WTC11 (cell line): ENCODE measurements at places on chromosomes 6 and 20.

GRCh38 chr6:56938649-56939191, 16.2 kb upstream of the BEND6 start:
- H3K4me3 ChIP-seq = no peak overlapping the region
- H3K27ac ChIP-seq = no peak overlapping the region
- H3K36me3 ChIP-seq = peaks cover 7% of the 10 kb centered on the region
- DNase-seq = no peak
- no peaks in the 10 kb centered on the region for H3K4me1 ChIP-seq

DNA sequence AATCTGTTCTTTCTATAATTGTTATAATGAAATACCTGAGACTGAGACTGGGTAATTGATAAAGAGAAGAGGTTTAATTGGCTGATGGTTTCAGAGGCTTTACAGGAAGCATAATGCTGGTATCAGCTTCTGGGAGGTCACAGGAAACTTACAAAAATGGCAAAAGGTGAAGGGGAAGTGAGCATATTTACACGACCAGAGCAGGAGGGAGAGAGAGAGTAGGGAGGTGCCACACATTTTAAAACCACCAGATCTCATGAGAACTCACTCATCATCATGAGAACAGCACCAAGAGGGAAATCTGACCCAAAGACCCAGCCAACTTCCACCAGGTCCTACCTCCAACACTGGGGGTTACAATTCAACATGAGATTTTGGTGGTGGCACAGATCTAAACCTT, 2.6 kb upstream of the SIRPB1 start:
- DNase-seq = no peak
- no peak overlapping the region for H3K4me3 ChIP-seq
- H3K27ac ChIP-seq = no peak overlapping the region
- H3K36me3 ChIP-seq = peaks cover 7% of the 10 kb centered on the region; the same call in 1 of the 2 replicates
- peaks cover under 1% of the 10 kb centered on the region; the same call in 1 of the 2 replicates for H3K27me3 ChIP-seq

GRCh38 chr20:43831481-43832065, 83.1 kb upstream of the TOX2 start:
- H3K27ac ChIP-seq = no peak overlapping the region
- no peaks in the 10 kb centered on the region for H3K4me1 ChIP-seq
- no peak for DNase-seq
- H3K27me3 ChIP-seq = peaks cover 4% of the 10 kb centered on the region; the same call in 1 of the 2 replicates
- no peaks in the 10 kb centered on the region for H3K36me3 ChIP-seq

- no peak for DNase-seq
- H3K4me1 ChIP-seq = peaks cover 39% of the 10 kb centered on the region
- H3K27me3 ChIP-seq = no peaks in the 10 kb centered on the region
Measured at GRCh38 chr6:54860132-54860531, 13.6 kb downstream of the FAM83B start.

- H3K4me1 ChIP-seq = peaks cover 17% of the 10 kb centered on the region
- H3K27ac ChIP-seq = no peak overlapping the region
- H3K27me3 ChIP-seq = no peaks in the 10 kb centered on the region; the same call in 1 of the 2 replicates
- H3K4me3 ChIP-seq = no peak overlapping the region
- DNase-seq = no peak
Measured at GRCh38 chr6:167296293-167296690, 5.2 kb downstream of the UNC93A start.
